Amniotic epithelial cell (primary cell): ENCODE measurements at places on chromosomes 2 and 18.

GRCh38 chr18:3645384-3646156, 195.6 kb downstream of the TGIF1 start:
- DNase-seq, result peak; percentile 52

DNA sequence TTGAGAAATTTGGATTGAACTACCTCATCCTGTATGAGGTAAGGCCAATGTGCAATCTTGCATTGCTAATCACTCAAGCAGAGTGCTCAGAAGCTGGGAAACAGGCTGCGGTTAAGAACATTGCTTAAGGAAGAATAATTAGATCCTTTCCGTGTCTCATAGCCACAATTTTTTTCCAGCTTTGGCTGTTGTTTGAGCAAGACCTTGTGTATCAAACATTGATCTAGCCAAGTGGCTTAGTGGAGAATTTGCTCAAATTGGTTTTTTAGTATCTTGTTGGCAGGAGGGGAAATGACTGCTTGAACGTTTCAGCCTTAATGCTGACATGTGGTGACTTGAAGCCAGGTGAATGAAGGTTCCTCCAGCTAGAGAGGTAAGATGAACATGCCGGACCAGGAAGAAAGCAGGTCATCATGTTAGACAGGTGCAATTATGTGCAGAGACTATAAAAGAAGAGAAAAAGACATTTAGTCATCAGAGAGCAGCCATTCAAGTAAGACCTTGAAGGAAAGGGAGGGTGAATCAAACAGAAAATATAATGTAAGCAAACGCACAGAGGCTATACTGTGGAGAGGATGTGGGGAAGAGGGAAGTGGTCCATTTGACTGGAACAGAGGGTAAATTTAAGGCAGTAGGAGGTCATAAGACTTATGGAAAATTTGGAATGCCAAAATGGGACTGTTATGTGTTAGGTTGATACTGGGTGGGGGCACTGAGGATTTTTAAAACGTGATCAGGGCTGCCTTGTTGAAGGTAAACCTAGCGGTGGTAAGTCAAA, 98.9 kb upstream of the CYP1B1 start:
- peak; percentile 100 for DNase-seq

- DNase-seq, result no peak
Observed at GRCh38 chr2:238854246-238854645, 6.4 kb downstream of the TWIST2 start.

DNA sequence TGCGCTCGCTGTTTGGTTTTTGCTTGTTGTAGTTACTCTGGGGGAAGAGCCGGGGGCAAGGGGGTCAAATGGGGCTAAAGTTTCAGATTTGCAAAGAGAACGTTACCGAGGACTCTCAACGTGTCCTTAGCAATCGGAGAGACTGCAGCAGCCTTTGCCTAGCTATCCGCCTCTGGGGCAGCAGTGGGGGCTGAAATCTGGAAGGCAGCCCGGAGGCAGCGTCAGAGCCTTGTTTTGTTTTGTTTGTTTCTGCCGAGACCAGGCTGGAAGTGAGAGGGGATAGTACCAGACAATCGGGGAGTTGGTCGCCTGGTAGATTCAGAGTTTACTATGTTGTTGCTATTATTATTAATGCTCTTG, 1.2 kb downstream of the CDH20 start:
- DNase-seq, result no peak

- no peak for DNase-seq
Observed at GRCh38 chr2:65379721-65380171, 52.7 kb downstream of the SPRED2 start.

- DNase-seq, result peak; percentile 63
Observed at GRCh38 chr2:74846481-74846880, 12.6 kb downstream of the HK2 start.

GRCh38 chr2:119476301-119477112, 44.9 kb downstream of the TMEM37 start:
- DNase-seq, result peak; percentile 51

DNA sequence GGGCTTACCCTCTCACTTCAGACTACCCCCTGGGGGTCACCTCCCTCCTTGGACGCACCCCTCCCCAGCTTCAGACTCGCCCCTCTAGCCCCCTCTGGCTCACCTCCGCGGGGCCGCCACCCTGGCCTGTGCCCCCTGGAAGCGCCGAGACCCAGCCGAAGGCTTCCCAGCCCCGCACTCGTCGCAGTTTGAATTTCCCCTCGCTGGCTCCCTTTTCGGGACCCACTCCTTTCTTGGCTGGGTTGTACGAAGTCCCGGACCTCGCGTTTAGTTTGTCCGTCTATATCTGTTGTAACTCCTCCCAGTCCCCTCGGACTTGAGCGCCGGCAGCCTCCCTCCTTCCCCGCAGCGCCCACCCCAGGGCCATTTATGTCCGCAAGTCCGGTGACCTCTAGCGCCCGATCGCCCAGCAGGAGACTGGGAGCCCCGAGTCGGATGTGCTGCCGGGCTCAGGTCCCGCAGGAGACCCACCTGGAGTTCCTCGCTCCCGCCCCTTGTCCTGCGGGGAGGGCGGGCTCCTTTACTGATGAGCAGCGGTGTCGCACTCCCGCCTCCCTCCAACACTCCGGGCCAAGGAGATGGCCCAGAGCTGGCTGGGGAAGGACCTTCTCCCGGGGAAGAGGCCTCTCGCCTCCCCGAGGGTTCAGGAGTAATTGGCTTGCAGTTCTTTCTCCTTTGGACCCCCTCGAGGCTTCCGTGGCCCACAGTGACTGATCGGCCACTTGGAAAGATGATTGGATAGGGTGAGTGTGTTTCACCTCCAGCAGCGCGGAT, 692 bp upstream of the RAX start:
- DNase-seq, result no peak

DNA sequence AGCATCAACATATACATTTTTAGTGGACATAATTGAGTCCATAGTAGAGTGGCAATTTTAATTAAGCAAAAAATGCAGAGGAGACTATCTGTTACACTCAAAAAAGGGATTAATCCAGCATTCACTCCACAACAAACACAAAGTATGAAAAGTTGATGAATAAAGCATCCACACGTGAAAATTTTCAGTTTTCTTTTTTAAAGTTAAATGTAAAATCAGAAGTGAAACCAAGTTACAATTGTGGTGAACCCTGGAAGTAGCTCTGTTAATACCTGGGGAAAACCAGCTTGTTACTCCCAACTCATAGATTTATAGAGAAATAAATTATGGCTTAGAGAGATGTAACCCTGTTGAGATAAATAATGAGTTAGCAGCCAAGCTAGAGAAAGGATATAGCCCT, 807.8 kb downstream of the TRIB2 start:
- DNase-seq, result no peak

DNA sequence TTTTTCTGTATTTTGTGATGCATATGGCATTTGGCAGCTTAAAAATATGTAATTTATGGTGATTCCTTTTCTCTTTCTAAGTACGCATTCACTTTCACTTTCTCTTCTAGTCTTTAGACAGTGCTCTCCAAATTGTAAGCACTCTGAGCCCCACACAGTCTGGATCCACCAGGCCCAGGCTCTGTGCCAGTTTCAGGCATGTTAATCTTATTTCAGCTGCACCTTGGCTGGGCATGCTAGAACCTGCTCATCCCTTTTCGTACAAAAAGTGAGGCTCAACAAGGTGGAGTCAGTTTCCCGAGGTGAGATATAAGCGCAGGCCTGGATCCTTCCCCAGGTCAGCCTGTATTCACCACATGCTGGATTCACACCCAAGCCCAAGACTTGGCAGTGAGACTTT, 203.9 kb downstream of the MTX2 start:
- peak; percentile 29 for DNase-seq

- no peak for DNase-seq
Observed at GRCh38 chr18:26813043-26813442, 52.5 kb downstream of the AQP4 start.

DNA sequence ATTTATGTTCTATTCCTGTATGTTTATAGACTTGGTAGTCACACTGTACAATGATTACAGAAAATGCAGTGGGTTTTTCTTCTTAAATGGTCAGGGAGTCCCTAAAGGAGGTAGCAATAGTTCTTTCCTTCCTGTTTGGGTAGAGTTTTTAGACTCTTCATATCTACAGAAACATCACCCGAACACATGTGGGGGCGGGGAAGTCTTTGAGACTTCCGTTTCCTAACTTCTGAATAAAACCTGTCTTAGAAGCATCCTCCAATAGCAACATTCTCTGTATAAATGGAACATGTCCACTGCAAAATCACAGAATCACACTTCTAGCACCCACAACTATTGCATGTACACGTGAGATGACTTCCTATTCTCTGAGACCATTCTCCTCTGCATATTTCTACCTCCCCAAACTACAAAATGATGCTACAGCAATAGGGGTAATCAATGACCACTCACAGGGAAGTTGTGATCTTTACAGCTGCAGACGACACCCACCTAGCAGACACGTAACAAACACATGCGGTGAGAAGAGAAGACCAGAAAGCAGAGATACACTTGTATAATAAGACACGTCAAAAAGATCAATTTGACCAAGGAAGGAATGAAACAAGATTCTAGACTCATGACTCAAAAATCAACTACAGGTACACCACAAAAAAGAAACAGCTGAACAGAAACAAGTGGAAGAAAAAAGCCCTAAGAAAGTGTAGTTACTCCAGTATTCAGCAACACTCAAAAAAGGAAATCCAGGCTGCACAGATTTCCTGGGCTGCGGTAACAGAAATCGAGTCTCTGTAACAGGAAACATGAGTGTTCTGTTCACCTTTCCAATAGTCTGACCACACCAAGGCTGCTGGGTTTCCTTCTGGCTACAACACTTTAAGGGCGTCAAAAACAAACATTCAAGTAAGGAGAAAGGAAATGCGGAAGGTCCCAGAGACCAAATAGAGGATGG, 120.4 kb downstream of the ZNF516 start:
- no peak for DNase-seq

GRCh38 chr18:67665266-67665665, 148.7 kb upstream of the DSEL start:
- peak; percentile 59 for DNase-seq

GRCh38 chr2:43021791-43022509, 204.5 kb downstream of the ZFP36L2 start:
- no peak for DNase-seq

- DNase-seq, result peak; percentile 50
Observed at GRCh38 chr2:159185401-159186130, 100.9 kb downstream of the WDSUB1 start.

DNA sequence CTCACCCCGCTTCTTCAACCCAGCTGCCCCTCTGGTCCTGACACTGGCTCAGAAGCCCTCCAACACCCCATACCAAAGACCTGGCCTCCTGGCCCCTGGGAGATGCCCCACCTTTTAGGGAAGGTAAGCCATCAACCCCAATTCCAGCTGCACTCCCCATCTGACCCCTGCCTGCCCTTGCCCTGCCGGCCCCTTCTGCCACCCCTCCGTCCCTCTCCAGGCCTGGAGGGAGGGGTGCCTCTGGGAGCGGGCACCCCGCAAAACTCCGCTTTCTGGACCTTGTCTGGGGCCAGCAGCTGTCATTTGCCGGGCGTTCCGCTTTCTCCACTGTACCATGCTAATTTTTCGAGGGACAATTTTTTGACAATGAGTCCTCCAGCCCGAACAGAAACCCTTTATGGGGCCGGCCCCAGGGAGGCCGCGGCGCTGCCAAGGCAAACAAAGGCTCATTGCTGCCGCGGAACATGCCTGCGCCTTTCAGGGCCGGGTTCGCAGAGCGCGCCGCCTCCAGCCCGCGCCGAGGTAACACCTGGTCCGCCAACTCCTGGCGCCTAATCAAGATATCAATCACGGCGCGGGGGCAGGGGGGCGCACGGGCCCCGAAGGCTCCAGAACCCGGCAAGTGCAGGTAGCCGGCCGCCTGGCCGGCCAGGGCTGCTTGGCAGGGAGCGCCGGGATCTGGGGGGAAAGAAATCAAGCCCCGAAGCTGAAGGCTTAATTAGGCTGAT, 96.0 kb downstream of the INHBB start:
- no peak for DNase-seq
